ENCODE measurements at places on chromosomes 1 and 21.

GRCh38 chr1:150249936-150250335 lies 7.6 kb upstream of the CA14 start:
- DNase-seq: no peak

DNA sequence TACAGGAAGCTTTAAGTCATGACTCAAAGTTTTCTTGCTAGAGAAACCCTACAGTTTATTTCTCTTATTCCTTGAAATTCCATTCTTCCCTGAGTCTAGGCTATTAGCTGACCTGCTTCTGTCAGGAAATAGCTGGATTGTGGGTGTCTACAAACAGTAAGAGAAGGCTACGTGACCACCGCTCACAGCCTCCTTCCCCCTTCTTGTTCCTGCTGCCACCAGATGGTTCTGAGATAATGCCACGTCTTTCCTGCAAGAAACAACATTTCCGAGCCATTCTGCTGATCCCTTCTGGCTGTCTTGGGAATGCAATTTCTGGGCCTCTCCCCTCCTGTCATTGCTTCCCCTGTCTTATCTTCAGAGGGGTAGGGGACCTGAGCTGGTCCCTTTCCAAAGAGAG lies 128.9 kb upstream of the SGIP1 start:
- no peak for DNase-seq

DNA sequence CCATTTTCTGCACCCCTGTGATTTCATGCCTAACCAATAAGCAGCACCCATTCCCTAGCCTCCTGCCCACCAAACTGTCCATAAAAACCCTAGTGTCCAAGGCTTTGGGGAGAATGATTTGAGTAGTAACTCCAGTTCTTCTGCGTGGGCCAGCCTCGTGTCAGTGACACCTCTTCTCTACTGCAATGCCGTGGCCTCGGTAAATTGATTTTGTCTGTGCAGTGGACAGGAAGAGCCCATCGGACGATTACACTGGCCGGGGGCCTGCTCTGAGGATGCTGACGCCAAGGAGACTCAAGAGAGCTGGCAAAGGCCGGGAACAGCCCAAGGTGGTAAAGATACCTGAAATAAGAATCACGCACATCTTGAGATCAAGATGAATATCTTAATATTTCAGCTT lies 29.3 kb downstream of the RSPH1 start:
- DNase-seq: no peak

DNA sequence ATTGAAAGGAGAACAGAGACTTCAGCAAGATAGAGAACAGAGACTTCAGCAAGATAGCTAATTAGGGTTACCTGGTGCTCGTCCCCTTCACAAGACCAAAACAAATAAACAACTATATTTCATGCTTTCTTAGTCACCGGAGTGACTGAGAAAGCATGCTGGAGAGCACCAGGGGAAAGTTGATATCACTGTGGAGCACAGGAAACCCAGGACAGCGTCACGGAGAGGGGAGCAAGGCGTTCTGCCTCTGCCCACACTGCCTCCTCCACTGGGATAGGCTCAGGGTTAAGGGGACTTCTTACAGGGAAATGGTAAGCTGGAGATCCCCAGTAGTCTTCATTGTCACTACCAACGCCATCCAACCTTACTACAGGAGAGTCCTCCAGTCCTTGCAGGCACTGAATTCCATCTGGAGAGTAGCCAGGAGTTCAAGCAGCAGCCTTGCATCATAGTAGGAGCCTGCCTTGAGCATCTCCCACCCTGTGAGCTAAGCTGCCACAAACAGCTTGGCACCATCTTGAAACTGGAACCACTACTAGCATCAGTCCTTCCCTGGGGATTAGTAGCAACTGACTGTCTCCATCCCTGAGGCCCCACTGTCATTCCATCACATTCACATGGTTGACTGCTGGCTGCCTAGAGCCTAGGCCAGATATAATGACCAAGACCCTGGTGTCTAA lies 239.4 kb downstream of the PLPP3 start:
- DNase-seq: no peak

GRCh38 chr1:185653615-185654014 lies 80.6 kb upstream of the HMCN1 start:
- DNase-seq: no peak

DNA sequence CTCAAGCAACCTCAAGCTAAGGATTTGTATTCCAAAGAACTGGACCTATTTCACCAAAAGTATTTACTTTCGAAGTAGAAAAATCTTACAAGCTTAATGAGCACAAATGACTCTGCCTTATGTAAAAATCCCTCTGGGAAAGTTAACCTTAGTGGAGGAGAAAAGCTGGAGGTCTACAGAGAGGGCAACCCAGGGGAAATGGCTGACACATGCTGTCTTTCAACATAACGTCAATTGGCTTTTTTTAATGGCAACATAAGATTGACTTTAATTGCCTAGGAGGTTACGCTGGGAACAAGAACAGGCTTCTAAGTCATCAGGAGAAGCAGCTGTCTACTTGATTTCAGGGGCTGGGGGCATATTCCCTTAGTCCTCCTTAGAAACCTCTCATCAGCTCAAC lies 52.3 kb downstream of the UTP25 start:
- peak; percentile 47 for DNase-seq

DNA sequence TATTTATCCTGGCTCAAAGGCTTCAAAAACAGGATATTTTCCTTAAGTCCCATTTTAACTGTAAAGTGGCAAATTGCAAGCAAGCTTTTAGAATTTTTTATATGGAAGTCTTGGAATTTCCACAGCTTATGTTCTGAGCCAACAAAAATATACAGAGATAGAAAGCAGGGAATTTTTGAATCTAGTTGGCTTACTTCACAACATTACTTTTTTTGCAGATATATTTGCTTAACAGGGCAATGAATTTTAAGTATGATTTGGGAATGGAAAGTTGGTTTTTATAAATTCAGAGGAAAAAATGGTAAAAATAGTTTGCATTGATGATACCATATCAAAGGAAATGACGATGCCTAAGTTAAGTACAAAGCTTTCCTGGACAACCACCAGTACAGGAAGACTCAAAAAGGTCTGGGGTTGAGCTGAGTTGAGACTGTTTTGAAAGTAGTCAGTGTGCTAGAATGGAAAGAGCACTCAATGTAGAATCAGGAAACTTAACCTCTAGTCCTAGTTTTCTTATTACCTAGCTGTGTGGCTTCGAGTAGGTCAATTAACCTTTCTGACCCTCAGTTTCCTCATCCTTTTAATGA lies 11.0 kb upstream of the VCAM1 start:
- DNase-seq: no peak

DNA sequence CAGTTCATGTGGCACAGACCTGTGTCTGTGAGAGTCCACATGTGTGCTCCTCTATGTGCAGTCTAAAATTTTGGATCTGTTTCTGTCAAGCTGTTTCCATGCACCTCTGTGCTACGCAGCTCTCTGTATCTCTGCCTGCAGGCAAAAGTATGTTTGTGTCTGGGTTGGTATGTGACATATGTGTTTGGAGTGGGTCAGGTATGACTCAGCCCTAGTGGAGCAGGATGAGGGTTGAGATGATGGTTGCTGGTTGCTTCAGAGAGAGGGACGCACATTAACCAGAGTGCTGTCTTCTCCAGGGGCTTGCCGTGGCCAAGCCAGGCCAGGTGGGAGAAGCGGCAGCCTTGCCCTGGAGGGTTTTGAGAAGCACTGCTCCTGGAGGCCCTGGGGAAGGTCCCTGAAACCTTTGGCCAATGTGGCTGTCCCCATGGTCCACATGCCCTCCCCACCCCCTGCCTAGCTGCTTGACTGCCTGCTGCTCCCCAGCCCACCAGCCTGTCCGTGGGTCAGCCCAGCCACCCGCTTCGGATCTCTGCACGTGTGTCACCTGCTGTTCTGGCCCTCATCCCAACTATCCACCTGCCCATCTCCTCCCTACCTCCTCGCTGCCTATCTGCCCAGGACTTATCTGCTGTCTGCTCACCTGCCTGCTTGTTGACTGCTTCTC lies 4.1 kb upstream of the EVA1B start:
- DNase-seq: no peak

DNA sequence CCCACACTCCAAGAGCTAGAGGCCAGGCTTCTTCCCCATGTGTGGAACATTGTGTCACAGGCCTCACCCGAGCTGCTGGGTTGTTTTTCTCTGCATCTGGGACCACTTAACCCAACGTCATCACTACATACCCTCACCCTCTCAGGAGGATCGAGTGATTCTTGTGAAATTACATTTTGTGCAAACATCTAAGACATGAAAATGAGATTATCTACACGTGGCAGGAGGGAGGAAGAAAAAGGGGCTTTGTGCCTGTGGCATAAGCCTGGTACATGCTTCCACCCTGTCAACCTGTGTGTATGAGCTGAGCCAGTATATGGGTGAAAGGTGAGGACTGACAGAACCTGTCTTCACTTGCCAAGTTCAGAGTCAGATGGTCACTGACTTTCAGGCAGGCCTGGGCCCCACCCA lies 1.6 kb downstream of the CPT2 start:
- no peak for DNase-seq

GRCh38 chr1:224387302-224387912 lies 30.7 kb downstream of the CNIH4 start:
- DNase-seq: no peak

- no peak for DNase-seq
Measured at GRCh38 chr1:213399695-213400094, 348.7 kb downstream of the RPS6KC1 start.

DNA sequence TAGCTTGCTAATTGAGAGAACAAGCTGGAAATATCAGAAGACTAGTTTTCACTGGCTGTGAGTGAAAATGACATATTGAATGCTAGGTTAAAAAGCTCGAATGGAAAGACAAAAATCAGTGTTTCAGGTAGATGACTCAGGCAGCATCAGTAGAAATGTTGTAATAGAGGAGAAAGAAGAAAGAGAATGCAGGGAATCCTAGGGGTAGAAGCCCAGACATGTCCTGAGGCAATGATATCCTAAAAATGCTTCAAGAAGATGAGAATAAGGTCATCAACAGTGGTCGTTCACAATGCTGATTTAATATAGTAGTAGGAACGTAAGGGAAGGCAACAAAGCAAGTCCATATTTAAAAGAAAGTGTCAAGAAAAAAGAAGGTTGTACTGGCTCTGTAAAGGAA lies 96.7 kb upstream of the HP1BP3 start:
- no peak for DNase-seq

DNA sequence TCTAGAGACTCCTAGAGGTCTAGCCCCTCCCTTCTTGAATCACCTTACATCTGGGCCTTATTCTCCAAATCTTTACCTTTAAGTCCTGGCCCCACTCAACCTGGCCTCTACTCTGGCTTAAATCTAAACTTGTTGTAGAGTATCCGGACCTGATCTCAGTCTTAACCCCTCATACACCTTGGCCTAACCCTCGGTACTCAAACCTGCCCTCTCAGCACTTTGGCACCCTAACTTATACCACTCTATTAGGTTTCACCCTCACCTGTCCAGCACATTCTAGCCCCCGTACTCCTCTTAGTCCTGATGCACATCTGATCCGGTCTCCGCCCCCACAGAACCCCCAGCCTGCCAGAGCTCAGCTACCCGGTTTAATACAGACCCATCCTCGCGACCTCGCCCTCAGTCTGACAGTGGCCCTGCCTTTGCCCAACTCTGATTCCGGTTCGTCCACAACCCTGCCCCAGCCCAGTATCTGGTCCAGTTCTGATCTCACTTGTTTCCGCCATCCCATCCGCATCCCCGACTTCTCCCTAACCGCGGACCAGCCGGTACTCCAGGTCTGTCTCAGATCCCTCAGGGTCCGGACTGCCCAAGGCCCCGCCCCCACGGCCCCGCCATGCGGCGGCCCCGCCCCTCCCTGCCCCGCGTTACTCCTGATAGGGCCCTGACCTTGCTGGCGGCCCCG lies 1.5 kb downstream of the TRIM62 start:
- DNase-seq: no peak

DNA sequence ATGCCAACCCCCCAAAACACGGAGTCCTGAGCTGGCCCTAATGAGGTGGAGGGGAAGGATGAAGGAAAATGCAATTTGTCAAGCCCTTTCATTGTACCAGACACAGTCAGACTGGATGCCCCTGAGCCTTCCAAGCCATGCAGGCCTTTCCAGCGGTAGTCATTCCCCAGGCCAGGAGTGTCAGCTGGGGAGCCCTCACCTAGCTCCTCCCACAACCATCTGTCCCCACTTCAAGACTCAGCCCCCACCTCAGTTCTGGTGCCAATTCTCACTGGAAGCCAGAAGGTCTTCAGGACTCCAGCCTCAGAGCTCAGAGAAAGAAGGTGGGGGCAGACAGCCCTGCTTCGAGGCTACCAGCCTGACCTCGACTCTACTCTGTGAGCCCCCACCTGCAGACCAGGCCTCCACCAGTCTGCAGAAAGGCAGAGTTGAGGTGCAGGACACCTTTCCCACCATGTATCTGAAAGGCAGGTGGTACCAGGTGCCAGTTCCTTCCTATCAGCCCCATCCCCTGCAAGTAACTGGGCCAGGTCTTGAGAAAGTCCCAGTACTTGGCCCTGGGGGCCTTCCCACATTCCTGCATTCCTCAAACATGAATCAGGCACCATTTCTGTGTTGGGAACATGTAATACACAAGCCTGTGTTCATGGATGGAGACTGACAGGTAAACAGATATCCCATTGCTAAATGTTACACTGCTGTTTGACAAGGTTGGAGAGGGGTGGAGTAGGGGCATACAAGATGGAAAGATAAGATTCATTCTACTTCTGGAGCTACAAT lies 180.6 kb upstream of the EDN2 start:
- DNase-seq: no peak

DNA sequence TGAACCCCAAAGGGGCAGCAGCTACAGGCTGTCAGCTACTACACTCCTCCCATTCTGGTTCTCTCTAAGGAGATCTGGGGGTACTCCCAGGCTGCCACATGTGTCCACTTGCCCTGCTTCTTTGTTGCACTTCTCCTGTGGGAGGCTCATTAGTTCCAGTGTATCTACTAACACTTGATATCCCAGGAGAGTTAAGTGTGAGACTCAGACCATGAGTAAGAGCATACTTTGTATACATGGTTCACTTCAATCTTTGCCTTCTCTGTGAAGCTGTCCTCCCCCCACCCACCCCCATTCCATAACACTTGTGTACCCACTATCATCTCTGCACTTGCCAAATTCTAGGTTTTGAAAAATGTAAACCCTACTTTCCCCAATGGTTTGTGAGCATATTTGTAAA lies 34.9 kb upstream of the GADD45A start:
- DNase-seq: no peak

- no peak for DNase-seq
Measured at GRCh38 chr1:180278596-180279395, 48.7 kb downstream of the LHX4 start.

Measured in NCI-H1436 (cell line).